H9 (cell line): ENCODE measurements at places on chromosomes 13 and 19. TPM values are rescaled to one million over a fixed set of nuclear protein-coding genes. Genes with fewer than 3 reads are reported as not detected.

DNA sequence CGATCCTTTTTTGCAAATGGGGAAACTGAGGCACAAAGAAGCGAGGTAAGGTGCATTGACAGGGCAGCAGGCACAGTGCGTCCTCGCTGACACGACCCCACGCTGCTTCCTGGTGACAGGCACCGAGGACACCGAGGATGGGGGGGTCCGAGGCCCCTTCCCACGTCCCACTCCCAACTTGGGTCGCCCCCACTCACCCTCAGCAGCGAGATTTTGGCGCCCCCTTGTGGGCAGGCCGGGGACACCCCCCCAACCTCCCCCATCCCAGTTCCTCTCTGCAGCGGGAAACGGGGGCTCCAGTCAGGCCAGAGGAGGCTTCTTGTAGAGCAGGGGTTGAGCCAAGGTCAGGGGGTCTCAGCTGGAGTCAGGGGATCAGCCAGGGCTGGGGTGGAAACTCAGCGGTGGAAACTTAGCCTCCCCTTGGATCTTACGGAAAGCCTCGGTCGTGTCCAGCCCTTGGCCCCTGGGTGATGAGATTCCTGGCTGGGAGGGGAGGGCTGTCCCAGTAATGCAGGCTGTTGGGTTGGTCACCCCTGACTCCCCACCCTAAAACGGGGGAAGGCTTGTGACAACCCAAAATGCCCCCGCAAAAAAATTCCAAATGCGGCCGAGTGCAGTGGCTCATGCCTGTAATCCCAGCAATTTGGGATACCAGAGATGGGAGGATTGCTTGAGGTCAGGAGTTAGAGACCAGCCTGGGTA lies 8.2 kb downstream of the SMIM24 start:
- DNase-seq, result no peak

- no peak for DNase-seq
Observed at GRCh38 chr13:100898431-100898830, 223.8 kb upstream of the TMTC4 start.

DNA sequence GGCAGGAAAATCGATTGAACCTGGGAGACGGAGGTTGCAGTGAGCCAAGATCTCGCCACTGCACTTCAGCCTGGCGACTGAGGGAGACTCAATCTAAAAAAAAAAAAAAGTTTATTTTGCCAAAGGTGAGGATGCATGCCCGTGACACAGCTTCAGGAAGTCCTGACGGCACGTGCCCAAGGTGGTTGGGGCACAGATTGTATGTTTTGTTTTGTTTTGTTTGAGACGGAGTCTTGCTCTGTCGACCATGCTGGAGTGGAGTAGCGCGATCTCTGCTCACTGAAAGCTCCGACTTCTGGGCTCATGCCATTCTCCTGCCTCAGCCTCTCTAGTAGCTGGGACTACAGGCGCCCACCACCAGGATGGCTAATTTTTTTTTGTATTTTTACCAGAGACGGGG lies 3.3 kb upstream of the ZNF552 start:
- no peak for DNase-seq

DNA sequence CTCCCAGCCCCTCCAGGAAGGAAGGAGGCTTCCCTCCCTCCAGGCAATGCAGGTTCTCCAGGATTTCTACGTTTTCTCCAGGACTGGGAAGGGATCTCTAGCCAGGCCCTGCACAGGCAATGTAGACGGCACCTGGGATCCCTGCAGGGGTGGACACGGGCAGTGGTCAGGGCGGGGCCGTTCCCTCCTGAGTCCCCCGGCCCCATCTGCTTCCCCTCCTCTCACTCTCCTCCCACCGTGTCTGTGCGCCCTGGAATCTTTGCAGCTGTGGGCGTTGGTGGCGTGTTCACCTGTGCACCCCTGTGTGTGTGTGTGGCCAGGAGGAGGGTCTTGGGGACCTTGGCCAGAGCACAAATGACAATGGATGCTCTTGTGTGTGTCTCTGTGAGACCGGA lies 10.0 kb downstream of the NRTN start:
- DNase-seq, result no peak

DNA sequence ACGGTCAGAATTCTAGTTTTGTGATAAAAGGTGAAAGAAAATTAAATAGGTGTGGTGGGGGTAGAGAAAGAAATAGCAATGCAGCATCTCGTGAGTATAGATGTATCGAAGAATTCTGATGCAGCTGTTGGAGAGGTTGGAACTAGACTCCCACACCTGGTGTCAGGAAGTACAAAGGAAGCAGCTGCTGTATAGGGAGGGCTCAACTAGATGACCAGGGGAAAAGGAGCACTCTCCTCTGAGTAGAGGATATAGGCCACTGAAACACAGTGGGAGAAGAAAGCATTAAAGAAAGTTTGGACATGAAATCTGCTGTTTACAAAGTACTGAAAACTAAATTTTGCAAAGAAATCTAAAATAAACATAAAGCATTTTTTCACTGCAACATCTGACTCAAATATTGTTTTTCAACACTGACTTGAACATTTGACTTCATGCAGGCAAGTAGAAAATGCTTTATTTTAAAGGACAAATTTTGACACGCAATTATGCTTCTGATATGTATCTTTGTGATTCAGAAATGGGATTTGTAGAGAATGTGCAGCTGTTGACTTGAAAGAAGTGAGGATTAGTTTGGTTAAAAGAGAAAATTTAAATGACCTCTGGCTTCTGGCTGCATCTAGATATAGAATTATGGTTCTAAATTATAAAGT lies 82.2 kb downstream of the MIPEP start:
- DNase-seq, result no peak

- peak; percentile 12 for DNase-seq
Observed at GRCh38 chr13:111629457-111629856, 309.0 kb downstream of the TEX29 start.

DNA sequence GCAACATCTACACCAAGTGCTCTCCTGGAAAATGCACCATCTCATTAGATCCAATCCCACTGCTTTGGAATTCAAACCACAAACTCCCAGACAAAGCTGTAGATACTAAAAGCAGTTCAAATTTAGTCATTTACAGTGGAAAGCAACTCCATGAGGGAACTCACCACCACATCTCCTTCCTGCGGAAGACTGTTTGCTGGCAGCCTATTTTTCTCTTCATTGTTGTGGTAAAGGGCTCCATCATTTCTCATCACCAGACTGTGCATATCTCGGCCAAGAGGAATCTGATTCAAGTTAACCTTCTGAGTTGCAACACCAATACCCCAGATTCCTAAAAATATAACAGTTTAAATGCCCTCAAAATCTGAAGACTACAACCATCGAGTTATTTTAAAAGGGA lies 8.4 kb downstream of the SPRYD7 start:
- no peak for DNase-seq

DNA sequence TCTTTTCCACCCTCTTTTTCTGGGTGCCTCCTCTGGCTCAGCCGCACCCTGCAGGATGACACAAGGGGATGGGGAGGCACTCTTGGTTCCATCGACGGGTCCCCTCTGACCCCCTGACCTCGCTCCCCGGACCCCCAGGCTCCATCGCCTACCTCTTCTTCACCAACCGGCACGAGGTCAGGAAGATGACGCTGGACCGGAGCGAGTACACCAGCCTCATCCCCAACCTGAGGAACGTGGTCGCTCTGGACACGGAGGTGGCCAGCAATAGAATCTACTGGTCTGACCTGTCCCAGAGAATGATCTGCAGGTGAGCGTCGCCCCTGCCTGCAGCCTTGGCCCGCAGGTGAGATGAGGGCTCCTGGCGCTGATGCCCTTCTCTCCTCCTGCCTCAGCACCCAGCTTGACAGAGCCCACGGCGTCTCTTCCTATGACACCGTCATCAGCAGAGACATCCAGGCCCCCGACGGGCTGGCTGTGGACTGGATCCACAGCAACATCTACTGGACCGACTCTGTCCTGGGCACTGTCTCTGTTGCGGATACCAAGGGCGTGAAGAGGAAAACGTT lies 24.0 kb downstream of the LDLR start:
- no peak for DNase-seq

DNA sequence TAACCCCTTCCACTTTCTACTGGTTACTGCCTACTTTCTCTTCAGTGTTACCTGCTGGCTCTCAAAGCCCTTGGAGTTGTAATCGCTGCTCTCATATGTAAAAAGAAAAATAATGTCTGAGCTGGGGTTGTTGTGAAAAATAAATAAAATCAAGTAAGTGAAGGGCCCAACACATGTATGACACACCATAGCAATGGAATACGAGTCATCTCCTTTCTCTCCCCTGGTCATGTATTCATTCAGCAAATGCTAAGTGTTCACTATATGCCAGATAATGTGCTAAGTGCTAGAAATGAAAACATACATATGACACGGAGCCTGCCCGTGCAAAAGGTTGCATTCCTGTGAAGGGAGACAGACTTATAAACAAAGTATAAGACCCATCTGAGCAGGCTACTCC lies 535.0 kb downstream of the RFC3 start:
- DNase-seq, result no peak

GRCh38 chr13:29760544-29760943 lies 89.9 kb downstream of the UBL3 start:
- DNase-seq, result no peak

- peak; percentile 48 for DNase-seq
Observed at GRCh38 chr19:49857061-49857837, 6.3 kb downstream of the PTOV1 start.

DNA sequence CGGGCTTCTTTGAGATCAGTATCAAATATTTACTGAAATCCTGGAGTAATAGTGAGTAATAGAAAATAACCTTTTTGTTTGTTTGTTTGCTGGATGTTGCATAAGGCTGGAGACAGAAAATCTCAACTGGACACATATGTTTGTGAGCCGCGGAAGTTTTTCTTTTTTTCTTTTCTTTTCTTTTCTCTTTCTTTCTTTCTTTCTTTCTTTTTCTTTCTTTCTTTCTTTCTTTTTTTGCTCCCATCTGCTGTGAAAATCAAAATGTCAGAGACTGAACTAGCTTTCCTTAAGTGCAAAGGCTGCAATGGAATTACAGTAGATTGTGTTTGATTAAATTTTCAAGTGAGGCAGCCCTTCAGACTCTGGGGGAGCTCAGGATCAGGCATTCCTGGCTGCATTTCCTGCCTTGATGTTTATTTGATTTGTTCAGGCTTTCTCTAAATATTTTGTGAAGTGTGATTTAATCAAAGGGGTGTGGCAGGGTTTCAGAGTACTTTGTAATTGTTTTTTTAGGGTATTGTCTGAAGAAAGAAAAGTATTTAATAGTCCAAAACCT lies 319 bp downstream of the FRY start:
- DNase-seq, result no peak

GRCh38 chr19:14496029-14496833 lies at the start of gene GIPC1:
Gene GIPC1 (minus strand): TSS chr19:14496127. CDS start chr19:14482976, 13,151 bp downstream.
- DNase-seq, result peak; percentile 99

GRCh38 chr13:99135591-99135990 lies 65.1 kb upstream of the UBAC2 start:
- no peak for DNase-seq

The KLK3 gene
- total RNA-seq, result not detected in 2 replicates

The METTL21C gene
- total RNA-seq, result not detected in 2 replicates

The TTC9B gene
- 0.15 and 0.31 TPM in 2 replicates for total RNA-seq

The ANKLE1 gene
- 15.0 and 16.5 TPM in 2 replicates for total RNA-seq
